Cardiac septum (tissue), 1 donor: ENCODE measurements at places on chromosomes 16 and 17. TPM values are rescaled to one million over a fixed set of nuclear protein-coding genes. Genes with fewer than 3 reads are reported as not detected.

DNA sequence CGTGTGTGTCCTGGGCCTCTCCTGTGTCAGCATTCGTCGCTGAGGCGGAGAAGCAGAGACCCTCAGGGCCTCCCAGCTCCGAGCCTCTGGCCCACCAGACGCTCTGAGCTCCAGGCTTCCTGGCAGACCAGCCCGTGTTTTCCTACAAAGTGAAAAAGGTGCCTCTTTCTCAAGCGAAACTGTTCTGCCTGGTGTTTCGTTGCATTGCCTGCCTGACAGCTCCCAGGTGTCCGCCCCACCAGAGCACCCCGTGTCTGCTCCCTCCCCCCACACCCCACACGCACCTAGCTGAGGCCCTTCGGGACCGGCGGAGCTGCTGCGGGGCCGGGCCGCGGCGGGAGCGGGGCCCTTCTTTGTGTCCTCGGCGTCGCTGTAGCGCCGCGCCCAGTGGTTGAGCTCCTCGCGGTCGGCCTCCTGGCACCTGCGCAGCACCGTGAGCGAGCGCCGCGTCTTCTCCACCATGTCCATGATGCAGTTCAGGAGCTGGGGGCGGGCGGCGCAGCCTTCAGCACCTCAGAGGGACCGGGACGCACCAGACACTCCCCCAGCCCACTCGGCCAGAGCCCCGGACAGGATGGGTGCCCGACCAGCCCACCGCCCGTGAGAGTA is 14.7 kb upstream of the PABPN1L start:
- DNase-seq, result no peak

DNA sequence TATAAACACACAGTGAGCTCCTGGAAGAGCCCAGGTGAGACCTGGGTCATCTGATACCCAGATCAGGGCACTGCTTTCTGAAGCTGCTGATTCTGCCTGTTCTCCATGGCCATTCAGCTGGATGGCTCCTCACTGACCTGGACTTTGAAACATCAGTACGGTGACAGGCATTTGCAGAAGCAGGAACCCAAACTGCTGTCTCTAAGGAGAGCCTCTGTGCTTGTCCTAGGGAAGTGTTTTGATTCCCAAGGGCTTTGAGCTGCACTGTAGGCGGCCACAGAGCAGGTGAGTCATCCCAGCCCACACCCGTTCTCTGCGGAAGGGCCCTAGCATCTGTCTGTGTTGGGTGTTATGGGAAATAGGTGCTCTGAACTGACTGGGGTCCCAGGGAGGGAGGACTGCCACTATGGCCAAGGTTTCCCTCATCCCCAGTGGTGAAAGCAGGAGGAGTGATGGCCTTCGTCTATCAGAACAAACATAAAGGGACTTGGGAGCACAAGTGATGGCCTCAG is 60.7 kb upstream of the ADCY9 start:
- DNase-seq, result no peak

KCNJ2 gene
- total RNA-seq, result 33.5 TPM

GPRC5C gene
- 31.7 TPM for total RNA-seq

GRCh38 chr16:88484505-88485365 is 31.7 kb downstream of the ZFPM1 start:
- DNase-seq, result no peak

CCDC78 gene
- total RNA-seq, result 0.16 TPM

DNA sequence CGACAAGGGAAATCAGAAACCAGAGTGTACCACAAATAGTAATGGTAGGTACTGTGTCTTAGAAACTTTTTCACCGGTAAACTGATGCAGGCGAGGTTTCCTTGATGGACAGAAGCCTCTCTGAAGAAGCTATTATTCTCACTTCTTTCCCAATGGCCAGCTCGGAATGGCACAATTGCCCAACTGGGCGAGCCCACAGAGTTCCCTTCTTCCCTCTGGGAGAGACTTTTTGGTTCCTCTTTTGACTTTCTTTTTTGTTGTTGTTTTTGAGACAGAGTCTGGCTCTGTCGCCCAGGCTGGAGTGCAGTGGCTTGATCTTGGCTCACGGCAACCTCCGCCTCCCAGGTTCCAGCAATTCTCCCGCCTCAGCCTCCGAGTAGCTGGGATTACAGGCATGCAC is 16.9 kb downstream of the SLC43A2 start:
- no peak for DNase-seq

ATP2C2 gene
- total RNA-seq, result not detected

GRCh38 chr17:7283471-7284216 is 2.1 kb downstream of the SLC2A4 start:
- DNase-seq, result no peak

DNA sequence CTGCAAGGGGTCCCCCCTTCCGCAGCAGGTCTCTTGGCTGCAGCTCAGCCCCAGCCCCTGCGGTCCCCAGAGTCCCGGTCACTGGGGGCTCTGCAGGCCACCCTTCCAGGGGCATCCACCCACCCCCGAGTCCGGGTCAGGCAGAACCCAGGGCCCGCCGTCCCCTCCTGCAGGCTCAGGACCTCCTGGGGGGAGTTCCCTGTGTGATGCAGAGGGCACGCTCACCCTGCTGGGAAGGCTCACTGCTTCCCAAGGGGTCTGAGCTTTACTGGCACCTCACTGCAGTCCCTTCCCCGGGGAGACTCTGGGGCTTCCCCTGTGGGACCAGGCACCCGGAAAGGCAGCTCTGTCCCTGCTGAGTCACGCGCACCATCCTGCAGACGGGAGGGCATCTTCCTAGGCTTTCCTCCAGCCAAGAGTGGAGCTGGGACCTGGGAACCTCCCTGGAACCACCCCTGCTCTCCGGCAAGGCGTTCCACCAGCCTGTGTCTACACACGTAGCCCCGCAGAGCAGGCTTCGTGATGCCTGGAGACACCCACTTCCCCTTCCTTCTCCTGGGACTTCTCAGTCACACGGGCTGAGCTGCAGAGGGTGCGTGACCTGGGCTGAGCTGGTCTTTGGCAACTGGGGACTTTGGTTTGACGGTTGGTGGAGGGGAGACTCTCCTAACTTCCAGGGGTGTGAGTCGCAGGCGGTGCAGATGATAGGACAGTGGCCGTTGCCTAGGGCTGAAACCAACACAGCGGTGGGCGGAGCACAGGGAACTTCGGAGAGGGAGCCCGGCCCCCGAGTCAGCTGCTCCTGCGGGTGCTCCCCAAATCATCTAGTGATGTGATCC is 23.4 kb downstream of the SLC25A10 start:
- no peak for DNase-seq

TRIM72 gene
- total RNA-seq, result 2.4 TPM

GRCh38 chr17:69239611-69240600 is 11.3 kb upstream of the ABCA10 start:
- no peak for DNase-seq

- no peak for DNase-seq
These were observed 2.9 kb upstream of the LYRM9 start for GRCh38 chr17:27895940-27896535.

DNA sequence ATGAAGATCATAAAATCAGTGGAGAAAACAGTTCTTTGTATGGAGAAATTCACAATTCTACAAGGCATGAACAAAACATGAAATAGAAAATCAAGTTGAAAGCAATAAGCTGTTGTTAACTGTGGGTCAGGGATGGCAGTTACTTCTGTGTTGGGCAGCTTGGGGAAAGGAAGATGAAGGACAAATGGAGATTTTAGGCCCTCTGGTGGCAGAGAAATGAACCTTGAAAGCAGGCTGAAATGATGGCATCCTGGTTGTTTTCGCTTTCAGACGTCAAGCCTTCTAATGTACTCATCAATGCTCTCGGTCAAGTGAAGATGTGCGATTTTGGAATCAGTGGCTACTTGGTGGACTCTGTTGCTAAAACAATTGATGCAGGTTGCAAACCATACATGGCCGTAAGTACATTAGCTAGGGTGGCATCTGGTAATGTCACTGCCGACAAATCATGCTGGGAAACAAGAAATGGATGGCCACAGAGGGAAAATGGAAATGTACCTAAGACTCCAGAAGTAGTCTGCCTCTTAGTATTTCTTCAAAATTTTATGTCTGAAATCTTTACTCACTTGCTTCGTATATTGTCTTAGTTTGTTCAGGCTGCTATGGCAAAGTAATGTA is 108.9 kb downstream of the MAP2K6 start:
- DNase-seq, result no peak

- no peak for DNase-seq
These were observed 21.2 kb upstream of the BCAS3 start for GRCh38 chr17:60656499-60656898.

GRCh38 chr17:40791787-40792436 is 7.8 kb downstream of the KRT28 start:
- DNase-seq, result no peak

GRCh38 chr16:23423496-23424049 is 29.4 kb downstream of the COG7 start:
- peak; percentile 83 for DNase-seq

DNA sequence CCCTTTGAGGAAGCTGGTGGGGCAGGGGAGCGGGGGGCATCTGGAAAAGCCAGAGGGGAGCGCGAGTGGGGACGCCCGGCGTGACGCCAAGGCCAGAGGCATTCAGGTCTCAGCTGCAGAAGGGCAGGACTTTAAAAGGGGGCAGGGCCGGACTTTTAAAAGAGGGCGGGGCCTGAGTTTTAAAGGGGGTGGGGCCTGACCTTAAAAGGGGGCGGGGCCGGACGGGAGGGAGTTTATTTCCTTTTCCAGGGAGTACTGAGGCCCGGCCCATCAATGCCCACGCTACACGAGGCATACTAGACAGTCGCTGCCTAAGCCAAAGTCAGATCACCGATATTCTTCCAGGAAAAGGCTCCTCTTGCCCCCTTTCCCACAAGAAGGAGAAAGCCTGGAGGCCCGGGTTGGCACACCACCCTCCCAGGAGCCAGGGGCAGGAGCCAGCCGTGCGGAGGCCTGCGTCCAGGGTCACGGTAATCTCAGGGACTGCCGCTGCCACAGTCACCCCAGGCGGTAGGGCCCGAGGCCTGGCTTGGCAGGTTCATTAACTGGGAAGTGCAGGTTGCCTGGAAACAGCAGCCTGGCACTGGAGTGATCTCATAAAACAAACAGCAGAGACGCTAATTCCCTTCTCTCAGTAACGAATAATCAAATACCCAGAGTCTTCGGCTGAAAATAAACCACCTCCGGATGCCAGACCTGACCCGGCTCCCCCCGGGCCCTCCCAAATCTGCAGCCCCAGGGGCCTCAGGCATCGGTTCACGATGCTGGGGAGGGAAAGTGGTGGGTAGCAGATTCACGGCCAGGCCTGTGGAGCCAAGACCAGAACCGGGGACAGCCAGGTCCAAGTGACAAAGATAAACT is 90.7 kb downstream of the TIMM22 start:
- peak; percentile 81 for DNase-seq

DNA sequence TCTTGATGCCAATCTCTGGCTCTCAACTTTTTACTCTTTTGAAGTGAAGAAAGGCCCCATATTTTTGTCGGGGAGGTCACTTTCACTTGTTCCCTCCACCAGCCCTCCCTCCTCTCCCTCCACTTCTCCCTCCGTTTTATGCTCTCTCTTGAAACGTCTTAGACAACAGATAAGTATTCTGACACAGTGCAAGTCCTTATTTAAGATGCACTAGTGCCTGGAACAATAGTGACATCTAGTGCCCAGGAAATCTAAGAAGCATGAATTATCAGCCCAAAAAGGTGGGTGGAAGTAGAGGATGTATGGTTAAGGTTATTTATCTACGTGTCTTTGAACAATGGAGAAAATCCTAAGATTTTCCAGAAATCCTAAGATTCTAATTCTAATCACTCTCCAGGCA is 17.9 kb downstream of the PSME3IP1 start:
- no peak for DNase-seq

GRCh38 chr17:52681480-52681879 is 523.0 kb upstream of the CA10 start:
- no peak for DNase-seq

DNA sequence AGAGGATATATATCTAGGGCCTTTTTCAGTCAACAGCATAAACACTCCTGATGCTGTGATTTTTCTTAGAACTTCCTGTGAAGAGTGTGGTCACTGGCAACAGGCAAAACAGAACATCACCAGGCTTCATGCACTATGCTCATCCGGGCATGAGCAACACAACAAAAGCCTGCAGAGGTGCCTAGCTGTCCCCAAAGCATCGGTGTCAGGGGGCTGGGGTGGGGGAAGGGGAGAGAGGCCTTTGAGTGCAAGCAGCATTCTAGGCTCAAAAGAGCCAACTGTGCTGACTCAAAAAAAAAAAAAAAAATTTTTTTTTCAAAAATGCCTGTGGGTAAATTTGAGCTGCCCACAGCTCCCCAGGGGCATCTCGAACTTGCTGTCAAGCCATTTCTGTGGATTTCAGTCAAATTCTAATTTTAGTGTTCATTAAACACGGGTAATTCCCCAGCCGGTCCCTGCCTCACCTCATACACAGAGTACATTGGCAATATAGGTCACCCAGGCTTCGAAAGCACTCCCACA is 194.6 kb upstream of the DYNLRB2 start:
- no peak for DNase-seq

DNA sequence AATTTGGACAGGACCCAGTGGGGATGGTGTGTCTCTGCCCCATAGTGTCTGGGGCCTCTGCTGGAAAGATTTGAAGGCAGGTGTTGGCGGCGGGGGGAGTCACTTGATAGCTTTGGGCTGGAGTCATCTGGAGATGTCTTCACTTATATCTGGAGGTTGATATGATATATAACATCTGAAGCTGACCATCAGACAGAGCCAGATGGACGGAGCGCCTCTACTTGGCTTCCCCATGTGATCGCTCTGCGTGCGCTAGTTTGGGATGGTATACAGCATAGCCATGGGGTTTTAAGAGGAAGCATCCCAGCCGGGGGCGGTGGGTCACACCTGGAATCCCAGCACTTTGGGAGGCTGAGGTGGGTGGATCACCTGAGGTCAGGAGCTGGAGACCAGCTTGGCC is 130.7 kb upstream of the NLRP1 start:
- no peak for DNase-seq

GRCh38 chr17:35578929-35579432 is 610 bp upstream of the PEX12 start:
- DNase-seq, result no peak
